HCT116 (cell line): ENCODE measurements at places on chromosomes 12 and 14.

DNA sequence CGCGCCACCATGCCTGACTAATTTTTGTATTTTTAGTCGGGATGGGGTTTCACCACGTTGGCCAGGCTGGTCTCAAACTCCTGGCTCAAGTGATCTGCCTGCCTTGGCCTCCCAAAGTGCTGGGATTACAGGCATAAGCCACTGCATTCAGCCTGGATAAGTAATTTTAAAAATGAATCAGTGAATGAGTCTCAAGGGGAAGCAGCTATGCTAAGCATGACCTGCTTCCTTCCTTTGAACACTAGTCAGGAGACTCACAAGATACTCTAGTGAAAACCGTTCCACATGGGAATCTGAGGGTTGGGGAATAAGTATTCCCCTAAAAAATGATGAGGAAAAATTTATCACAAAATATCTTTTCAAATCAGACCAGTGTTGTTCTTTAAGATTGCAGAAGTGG, 10.7 kb upstream of the FAM234B start:
- no peak for DNase-seq

DNA sequence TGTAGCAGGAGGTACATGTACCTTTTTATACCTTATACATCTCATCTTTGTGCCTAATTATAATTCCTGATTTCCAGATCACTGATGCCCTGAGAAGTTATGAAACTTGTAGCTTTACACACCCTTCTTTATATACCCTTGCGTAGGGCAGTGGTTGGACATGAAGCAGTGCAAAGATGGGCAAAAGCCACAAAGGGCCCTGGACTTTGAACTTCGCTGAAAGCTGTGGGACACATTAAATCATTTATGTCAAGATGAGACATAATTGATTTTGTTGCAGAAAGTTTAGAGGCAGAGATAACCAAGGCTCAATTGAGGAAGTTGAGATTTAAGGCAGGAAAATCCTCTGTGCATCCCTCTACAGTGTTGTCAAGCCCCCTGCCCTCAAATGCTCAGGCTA, 170.0 kb downstream of the SLC2A13 start:
- no peak for DNase-seq

- no peak for DNase-seq
These were observed 603 bp upstream of the ENDOU start for GRCh38 chr12:47725893-47726292.

DNA sequence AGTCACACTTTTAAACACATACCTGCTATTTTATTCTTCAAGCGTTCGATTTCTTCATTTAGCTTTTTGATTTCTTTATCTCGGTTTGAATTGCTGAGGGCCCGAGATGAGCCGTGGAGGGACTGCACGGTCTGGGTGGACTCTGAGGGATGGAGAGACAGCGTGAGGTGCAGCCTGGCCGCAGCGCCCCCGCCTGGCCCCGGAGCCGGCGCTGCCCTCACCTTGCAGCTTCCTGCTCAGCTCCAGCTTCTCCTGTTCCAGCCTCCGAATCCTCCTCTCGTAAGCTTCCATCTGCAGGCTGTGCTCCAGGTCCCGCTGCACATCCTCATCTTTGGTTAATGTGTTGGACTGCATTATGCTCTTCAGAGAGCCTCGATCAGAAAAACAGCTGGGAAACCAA, 53.2 kb downstream of the AMN start:
- DNase-seq, result no peak

GRCh38 chr12:127083008-127083949, 1183.7 kb upstream of the TMEM132C start:
- peak; percentile 54 for DNase-seq

DNA sequence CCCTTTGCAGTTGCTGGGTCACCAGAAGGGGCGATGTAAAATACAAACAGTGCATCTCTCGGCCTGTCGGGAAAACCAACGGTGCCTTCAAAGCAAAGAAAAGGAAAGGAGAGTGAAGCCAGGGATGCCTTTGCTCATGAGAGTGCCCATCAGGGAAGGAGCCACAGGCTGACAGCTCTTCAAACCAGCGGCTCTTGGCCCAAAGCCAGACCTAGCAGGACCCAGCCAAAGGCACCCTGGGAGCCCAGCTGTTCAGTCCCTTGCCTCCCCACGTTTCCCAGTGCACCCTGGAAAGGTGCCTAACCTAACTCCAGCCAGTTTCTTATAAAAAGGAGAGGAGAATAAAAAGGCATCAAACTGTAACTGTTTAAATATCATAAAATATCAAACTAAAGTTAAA, 29.2 kb downstream of the PRMT8 start:
- no peak for DNase-seq

DNA sequence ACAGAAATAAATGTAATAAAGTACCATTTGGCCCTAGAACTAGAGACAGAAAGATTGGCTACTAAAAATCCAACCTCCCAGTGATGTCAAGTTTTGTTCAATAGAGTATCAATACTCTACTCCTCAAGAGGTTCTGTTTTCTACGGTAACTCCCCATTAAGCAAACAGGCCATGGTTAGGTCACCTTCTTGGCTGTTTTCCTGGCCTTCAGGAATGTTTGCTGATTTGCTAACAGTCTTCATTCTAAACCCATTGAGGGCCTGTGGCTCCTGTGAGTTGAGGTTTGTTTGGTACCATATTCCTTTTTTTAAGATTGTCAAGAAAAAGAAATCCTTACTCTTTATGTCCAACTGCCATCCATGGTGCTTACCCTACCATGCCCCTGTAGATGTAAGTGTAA, 1022.0 kb upstream of the TMEM132C start:
- DNase-seq, result no peak

GRCh38 chr12:112308161-112308560, 74.1 kb downstream of the HECTD4 start:
- no peak for DNase-seq
